ENCODE measurements at places on chromosomes 3 and 15.

GRCh38 chr15:29675791-29676301 lies 146.4 kb downstream of the TJP1 start:
- DNase-seq, result peak; percentile 66

DNA sequence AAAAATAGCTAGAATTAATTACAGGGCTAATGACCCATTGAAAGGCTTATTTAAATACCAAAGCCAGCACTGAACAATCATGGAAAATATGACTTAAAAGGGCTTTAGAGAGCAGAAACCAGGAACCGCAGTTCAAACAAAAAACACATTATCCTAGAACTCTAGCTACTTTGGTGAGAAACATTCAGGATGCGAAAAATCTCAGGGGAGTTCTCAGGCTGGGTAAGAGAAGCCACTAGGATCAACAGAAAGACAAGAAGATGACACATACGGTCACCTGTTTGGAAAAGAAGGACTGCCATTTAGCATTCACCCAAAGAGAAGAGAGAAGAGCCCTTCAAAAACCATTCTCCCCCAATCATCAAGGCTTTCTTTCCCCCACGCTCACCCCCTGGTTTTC lies 75.6 kb upstream of the ICE2 start:
- no peak for DNase-seq

- no peak for DNase-seq
Measured at GRCh38 chr15:68447209-68447608, 15.2 kb upstream of the ITGA11 start.

DNA sequence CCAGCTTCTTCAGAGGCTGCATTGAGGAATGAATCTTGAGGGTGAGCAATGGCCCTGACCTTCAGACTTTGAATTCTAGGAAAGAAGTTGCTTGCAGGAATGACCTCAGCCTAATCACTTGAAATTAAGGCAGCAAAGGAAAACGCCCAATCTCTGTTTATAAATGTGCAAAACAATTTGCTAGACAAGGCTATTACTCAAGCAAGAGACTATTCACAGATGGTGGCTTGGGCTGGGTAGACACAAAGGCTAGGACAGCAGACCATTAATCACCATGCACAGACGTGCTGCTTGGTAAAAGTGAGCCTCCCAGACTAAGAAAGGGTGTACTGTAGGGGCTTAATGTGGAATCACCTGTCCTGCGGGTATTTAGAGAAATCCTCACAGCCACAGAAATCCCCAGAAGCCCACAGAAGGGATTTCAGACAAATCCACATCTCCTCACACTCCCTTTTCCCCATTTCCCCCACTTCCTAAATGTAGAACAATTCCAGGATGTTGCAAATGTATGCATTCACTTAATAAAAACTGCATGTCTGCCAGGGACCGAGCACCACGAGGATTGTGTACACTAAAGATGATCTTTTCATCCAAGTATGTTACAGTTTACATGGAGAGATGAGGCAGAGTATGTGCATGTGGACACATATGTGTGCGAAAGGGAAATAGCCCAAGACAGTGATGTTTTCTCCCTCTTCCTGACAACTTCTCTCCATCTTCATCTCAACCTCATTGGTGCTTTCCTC lies 259.5 kb downstream of the THSD4 start:
- DNase-seq, result no peak

DNA sequence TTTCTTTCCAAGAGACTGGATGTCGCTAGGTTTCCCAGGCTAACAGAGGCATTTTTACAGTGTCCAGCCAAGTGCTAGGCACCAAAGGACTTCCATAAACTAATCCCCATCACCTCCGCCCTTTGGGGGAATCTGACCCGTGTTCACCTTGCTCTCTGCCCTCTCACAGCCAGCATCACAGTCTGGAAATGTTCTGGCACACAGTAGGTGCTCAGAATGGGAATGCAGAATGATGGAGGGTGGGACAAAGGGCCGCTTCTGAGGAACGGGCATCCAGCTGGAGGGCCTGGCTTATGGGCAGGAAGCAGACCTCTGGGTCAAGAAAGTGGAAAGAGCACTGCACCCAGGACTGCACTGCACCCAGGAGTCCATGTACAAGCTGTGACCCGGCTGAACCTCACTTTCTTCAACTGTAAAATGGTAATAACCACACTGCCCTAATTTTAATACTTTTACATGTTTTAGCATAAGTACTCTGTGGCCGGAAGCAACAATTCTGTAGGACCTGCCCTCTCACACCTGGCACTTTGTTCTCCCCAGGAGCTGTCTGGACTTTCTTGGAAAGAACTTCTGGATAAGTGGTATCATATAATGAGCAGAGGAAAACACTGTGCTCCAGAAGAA lies 901 bp upstream of the NMB start:
- no peak for DNase-seq

DNA sequence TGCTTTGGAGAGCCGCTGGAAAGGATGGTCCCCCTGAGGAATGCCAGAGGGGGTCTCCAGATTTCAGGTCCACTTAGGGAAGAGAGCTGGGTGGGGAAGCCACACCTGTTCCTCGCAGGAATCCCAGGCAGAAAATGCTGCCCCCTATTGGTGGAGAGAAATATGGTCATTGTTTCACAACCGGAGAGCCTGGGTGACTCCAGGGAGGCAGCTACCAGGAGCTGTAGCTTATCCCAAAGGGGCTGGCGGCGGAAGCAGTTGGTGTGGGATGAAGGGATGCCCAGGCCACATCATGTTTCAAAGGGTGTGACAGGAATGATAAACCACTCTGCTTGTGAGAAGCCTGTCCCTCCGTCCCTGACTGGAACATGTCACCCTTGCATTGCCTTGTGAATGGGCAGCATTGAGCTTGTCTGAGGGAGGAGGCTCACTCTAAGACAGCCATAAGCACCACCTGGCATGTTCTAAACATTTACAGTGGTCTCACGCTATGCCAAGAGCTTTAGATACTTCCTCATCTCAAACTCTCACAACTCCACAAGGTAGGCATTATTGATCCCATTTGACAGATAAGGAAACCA lies 34.5 kb downstream of the POMGNT2 start:
- no peak for DNase-seq

GRCh38 chr15:71811036-71811736 lies 832 bp downstream of the NR2E3 start:
- no peak for DNase-seq
